CD4-positive, alpha-beta T cell treated with Interleukin-2 at 100 ng/mL for 4 hours (primary cell): ENCODE measurements at places on chromosomes 11 and 22.

DNA sequence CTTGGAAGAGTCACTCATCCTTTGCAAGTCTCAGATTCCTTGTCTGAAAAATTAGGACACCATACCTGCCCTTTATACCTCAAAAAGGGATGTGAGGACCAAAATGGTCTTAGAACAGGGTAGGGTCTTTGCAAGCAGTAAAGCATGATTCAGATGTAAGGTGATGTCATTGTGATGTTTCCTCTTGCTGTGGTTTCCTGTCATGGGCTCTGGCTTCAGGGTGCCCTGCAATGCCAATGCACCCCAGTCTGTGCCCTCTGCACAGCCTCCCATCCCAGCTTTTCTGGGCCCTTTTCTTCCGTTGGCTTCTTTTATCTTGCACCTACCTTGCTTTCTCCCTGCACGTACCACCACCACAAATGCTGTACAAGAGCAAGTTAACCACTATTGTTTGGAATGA is 87.8 kb upstream of the NNMT start:
- peak; percentile 52 for DNase-seq

DNA sequence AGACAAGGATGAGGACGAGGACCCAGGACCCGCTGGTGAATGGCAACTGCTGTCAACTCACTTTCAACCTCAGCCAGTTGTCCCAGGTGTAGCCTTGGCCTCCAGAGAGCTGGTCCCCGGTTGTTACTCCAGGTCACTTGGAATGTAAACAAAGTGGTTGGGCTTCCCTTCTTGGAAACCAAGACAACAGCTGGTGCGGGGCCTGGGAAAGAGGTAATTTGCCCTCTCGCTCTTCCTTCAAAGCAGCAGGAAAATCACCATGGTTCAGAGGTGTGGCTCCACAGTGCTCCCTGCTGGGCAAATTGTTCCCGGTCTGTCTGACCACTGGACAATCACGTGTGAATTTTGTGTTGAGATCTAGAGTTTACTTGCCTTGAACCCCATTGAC is 15.0 kb downstream of the SLC1A2 start:
- DNase-seq = no peak

GRCh38 chr11:65663639-65664200 is 1.0 kb upstream of the RELA start:
- DNase-seq = peak; percentile 46

DNA sequence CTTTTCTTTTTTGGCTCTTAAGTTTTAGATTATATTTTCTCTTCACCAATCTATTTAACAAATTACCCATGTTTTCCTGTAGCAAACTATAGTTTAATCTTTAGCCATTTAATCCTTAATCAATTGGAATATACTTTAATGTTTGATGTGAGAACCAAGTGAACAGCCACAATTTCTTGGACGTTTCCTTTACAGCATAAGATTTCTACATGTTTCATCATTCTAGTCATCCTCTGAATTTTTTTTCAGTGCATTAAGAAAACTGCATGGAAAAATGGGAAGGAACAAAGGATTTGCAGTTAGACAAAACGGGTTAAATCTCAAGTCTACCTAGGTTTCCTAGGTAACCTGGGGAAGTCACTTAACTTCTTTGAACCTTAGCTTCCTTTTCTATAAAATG is 507.1 kb upstream of the CCDC90B start:
- no peak for DNase-seq

- DNase-seq = no peak
Measured at GRCh38 chr22:26053737-26054316, 115.4 kb upstream of the SEZ6L start.

GRCh38 chr22:24400726-24401596 is 26.4 kb upstream of the ADORA2A start:
- no peak for DNase-seq

DNA sequence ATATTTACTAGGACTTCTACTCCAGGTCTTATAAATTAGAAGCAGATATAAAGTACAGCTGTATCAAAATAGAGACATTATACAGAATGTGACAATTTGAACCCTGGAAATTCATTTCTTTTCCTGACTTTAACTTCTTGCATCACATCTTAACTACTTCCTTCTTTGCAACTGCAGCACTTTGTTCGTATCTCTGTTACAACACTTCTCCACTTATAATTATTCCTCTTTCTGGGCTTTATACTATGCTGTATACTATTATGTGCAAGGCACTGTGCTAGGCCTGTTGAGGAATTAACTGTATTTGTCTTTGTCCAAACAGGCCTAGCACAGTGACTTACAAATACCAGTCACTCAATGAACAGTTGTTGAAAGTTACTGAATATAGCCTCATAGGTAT is 1.8 kb upstream of the SLC36A4 start:
- DNase-seq = no peak

GRCh38 chr11:1051356-1052132 is 15.0 kb upstream of the MUC6 start:
- no peak for DNase-seq

- no peak for DNase-seq
Measured at GRCh38 chr11:46299451-46299961, 22.0 kb downstream of the CREB3L1 start.

GRCh38 chr11:109911488-109911887 is 181.7 kb upstream of the ZC3H12C start:
- DNase-seq = no peak

DNA sequence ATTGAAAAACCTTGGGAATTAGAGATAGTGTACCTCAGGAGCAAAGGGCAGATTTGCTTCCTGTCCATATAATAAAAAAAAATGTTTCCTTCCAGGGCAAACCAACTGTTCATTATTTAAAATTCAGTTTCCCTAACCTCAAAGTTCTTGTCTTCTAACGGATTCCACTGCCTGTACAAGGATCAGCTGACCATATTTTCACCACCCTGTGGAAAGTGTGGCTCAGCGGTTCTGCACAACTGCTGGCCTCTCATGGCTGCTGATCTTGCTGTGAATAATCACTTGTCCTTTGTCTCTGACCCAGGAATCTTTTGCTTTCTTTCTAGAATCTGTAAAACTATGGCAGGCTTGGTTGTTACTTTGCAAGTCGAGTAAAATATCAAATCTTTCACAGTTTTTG is 1732.5 kb upstream of the RAG2 start:
- DNase-seq = no peak

GRCh38 chr11:44306918-44307244 is 3.1 kb downstream of the ALX4 start:
- no peak for DNase-seq

GRCh38 chr11:9899676-9900075 is 235.8 kb downstream of the SWAP70 start:
- DNase-seq = no peak

GRCh38 chr11:16750417-16750816 is 12.0 kb downstream of the C11orf58 start:
- DNase-seq = no peak

DNA sequence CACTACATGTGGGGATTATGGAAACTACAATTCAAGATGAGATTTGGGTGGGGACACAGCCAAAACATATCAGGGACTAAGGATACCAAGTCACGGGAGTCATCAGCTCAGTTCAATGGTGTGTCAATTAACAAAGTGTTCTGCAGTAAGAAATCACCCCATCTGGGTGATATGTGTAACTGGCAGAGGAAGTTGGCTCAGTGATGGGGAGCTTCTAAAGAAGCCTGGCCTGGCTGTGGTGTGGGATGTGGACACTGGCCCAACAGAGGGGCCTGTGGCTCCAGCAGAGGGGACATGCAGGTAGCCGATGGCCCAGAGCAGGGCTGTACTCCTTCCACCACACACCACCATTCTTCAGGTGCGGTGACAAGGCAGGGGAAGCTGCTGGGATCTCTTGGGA is 31.6 kb downstream of the RPS6KA4 start:
- no peak for DNase-seq

GRCh38 chr11:115985896-115986295 is 481.7 kb upstream of the CADM1 start:
- no peak for DNase-seq

- DNase-seq = peak; percentile 55
Measured at GRCh38 chr11:118227865-118228785, 3.3 kb upstream of the JAML start.

DNA sequence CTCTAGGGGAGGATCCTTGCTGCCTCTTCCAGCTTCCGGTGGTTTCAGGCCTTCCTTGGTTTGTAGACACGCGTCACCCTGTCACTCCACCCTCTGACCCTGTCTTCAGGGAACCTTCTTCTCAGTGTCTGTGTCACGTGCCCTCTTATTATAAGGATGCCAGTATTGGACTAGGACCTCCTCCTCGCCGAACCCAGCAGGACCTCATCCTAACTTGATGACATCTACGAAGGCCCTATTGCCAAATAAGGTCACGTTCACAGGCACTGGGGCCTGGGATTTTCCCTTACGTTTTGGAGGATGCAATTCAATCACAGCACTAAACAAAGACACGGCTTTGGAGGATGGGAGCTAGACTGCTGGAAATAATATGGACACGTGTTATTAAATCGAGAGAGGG is 408.7 kb downstream of the BRD1 start:
- no peak for DNase-seq

GRCh38 chr11:41320653-41321052 is 138.8 kb downstream of the LRRC4C start:
- no peak for DNase-seq

DNA sequence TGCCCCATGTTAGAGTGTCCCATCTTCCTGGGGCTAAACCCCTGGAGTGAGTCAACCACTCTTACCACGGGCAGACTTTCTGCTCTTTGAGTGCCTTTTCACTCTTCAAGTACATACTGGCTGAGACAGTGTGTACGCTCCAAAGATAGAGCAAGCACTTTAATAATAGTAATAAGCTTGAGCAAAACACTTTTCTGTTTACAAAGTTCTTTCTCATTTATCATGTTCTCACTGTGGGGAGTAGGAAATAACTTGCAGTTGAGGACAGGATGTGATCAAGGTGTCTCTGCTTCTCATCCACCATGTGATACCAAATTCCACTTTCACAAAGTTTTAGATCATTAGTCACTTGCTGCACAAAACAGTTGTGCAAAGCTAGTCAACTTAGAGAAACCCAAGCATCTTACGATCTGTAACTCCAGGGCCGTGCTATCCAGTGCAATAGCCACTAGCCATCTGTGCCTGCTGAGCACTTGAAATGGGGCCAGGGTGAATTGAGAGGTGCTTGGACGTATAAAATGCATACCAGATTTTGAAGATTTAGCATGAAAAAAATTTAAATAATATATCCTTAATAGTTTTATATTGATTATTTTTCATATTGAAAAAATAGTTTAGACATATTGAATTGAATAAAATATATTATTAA is 135.3 kb downstream of the KIF18A start:
- DNase-seq = no peak

- no peak for DNase-seq
Measured at GRCh38 chr22:20029550-20030225, 8.8 kb downstream of the TANGO2 start.

GRCh38 chr22:37749226-37749625 is 52.4 kb downstream of the TRIOBP start:
- DNase-seq = no peak

- DNase-seq = no peak
Measured at GRCh38 chr11:31303644-31304180, 65.8 kb downstream of the DCDC1 start.

DNA sequence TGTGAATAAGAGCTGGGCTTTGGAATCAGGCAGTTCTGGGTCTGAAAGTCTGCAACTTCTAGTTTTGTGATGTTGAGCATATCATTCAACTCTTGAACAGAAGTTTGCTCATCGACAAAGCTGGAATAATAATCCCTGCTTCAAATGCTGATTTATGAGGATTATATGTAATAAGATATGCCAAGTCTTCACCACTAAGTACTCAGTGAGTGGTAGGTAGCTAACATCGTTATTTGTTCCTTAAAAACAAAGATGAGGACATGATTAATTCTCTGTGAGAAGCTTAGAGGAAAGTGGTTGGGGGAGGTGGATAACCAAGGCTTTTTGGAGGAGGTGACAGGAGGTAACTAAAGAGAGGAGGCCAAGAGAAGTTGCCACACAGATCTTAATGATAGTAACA is 96.5 kb downstream of the ME3 start:
- DNase-seq = no peak

DNA sequence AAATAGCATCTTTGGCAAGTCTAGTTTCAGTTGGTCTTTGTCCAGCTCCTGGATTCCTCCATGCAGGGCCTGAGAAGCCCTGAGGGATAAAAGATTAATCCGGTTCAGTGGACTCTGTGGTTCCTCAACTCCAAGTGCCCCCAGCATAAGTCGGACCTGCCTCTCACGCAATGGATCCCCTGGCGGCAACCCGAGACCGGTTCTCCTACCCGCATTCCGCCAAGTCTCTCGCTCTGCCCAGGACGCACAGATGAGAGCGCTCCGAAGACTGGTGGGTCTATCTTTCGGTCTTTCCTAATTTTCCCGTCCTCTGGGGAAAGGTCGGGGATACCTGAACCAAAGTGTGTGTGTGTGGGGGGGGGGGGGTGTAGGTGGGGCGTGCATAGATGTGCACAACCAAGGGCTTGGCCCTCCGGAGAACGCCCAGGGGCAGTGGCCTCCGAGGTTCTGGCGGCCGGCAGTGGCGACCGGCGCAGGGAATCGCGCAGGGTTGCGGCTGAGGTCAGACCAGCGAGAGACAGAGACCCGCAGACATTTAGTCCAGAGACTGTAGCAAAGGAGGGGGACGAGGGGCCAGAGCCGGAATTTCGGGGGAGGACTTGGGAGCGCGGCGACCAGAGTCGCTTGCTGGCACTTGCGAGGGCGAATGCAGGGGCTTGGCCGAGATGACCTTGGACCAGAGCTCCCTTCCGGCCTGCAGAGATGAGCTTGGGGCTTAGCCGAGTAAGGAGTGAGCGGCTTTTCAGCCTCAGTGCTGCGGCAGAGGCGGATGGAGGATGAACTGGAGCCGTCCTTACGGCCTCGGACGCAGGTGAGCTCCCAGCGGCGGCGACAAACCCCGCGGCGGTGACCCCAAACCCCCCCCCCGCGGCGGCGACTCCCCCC is 712 bp upstream of the SLC2A11 start:
- DNase-seq = no peak

DNA sequence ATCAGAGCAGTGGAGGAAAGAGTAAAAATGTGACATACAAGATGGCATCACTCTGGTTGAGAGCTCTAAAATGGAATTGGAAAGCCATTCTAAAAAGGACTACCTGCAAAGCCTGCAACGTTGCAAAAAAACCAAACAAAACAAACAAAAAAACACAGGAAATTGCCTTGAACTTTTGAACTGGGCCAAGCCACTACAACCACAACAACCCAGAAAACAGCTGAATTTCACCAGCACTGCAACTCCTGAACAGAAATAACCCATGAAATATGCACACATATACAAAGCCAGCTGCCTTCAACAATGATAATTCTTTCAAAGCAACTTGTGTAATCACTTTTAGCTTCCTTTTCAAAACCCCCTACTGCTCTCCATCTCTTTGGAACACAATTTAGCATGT is 326.6 kb upstream of the LRRC4C start:
- DNase-seq = no peak

GRCh38 chr11:19879307-19880087 is 166.9 kb downstream of the NAV2 start:
- DNase-seq = no peak

- no peak for DNase-seq
Measured at GRCh38 chr11:132068556-132068955, 698.1 kb downstream of the NTM start.
